HT-29 (cell line): ENCODE measurements at places on chromosomes 4 and X.

DNA sequence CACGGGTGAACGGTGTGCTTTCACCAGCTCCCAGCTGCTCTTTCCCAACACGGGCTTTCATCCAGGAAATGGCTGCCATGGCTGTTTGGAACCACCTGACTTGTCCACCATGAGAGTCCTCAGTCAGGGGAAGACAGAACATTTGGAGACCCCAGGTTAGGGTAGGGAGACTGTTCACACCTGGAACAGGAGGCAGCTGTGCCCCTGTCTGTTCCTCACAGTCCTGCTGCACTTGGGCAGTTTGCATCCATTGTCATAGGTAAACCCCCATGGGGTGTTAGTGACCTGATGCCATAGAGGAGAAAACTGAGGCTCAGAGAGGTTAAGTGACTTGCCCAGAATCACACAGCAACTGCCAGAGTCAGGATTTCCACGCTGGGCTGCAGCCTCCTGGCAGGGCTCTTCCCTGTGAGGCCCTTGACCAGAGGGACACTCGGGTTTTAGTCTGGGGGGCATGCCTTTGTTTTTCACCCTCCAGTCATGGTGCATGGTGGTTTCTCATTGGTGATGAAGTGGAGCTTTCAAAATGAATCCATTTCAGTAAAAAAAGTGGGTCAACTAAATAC, 54.5 kb downstream of the TRMT44 start:
- no peak for DNase-seq

- no peak for DNase-seq
These were observed 168.1 kb downstream of the DHX15 start for GRCh38 chr4:24416293-24416692.

DNA sequence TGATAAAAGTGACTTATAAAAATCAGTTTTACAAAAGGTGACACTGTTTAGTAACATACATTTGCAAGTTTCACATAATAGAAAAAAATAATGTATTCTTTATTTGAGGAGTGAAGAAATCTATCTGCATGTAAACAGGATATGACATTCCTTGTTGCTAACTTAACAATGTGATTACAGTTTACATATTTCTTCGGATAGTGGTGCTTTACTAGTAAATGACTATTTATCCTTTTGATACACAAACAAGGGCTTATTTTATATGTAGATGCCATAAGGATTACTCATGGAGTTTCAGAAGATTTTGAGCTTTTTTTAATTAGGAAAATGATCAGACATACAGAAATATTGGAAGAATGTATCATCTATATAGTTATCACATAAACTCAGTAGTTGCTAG, 126.5 kb downstream of the SLIT2 start:
- no peak for DNase-seq

- no peak for DNase-seq
These were observed 1.5 kb upstream of the SLC16A2 start for GRCh38 chrX:74419864-74420195.

GRCh38 chr4:36243355-36244256, 708 bp downstream of the ARAP2 start:
- DNase-seq = peak; percentile 70

GRCh38 chrX:17369309-17369708, 5.7 kb upstream of the NHS start:
- no peak for DNase-seq

- no peak for DNase-seq
These were observed 8.4 kb upstream of the DUSP9 start for GRCh38 chrX:153638436-153639176.

- DNase-seq = no peak
These were observed 40.8 kb downstream of the FAM241A start for GRCh38 chr4:112185740-112186670.
